NCI-H2029 (cell line): ENCODE measurements at places on chromosomes 13 and 19.

DNA sequence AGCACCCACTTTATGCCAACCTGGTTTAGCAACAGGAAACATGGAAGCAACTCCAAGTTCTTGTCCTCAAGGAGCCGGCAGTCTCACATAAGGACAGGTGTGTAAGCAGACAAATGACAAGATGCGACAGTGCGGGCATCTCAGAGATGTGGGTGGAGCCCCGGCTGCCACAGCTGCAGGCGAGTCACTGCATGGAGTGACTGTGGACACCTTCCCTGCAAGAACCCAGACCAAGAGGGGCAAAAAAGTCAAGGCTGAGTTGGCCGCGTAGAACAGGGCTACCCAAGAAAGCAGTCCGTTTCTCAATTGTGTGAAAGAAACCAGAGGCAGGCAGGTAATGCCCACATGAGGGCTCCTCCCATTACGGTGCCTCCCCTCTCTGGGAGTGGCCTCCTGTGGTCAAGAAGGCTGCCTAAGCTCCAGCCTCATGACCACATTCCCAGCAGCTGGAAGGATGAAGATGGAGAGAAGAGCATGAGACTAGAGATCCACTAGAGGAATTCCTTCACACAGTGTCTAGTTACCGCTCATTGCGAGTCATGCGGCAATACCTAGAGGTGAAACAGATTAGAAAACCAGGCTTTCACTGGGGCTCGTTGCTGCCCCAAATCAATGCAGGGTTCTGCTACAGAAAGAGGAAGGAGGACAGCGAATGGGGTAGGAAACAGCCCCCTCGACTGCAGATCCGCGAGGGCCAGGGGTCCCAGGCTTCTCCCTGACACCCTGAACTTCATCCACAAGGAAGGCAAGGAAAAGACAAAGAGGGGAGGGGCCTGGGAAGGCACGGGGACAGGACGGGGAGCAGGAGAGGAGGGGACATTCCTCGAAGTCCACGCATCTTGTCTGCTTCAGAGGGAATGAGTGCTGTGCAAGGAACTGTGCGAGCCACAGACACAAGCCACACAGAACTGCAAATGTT lies 80.2 kb downstream of the SPACA7 start:
- DNase-seq, result no peak

DNA sequence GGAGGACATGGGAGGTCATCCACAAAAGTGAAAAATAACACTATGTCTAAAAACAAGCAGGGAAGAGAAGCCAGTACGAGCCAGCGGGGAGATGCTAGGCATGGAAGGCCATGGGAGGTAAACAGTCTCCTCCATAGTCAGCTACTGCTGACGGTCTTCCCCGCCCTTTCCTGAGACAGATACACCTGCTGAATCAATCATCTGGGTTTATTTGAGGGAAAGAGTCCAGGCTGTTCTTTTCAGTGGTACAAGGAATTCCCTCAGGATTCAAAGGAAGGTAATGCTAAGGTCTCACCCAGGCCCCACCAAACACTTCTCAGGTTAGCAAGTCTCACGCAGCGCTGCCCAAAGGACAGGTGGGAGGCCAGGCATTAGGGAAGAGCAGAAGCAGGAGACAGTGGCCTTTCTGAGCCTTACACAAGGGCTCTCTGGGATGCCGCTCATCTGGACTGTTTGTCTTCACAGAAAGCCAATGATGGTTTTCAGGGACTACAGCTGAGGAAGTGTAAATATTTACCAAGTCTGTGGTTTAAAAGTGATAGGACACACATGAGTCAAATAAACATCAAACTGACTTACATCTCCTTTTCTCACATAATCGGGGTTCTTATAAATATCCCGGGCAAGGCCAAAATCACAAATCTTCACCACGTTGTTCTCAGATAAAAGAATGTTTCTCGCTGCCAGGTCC lies 173.9 kb downstream of the FLT1 start:
- DNase-seq, result peak; percentile 2

GRCh38 chr13:94956417-94957110 lies 244.2 kb upstream of the SOX21 start:
- DNase-seq, result no peak

DNA sequence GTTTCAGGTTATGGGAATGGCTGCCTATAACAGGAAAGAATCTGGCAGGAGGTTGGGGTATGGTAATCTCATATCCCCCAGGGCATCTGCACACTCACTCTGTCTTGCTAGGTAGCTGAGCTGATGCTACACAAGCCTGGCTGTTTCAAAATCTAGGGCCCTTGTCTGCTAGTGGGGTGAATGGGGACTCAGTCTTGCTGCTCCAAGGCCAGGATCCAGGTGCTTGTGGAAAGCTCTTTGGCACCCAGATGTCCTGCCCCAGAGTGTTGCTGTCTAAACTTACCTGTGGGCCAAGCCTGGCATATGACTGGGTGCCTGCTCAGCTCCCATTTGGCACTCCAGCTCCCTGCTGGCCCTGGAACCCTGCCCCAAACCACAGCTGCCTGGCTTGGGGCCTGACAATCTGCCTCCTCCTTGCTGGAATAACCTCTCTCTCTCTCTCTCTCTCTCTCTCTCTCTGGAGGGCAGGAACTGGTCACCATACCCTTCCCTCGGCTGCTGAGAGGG lies 158.1 kb upstream of the TSC22D1 start:
- DNase-seq, result peak; percentile 23

- DNase-seq, result no peak
Observed at GRCh38 chr13:44249431-44249836, 124.2 kb upstream of the SERP2 start.

- DNase-seq, result no peak
Observed at GRCh38 chr13:52713894-52714293, 25.7 kb downstream of the CNMD start.

GRCh38 chr13:47407808-47408207 lies 511.0 kb upstream of the HTR2A start:
- DNase-seq, result no peak

DNA sequence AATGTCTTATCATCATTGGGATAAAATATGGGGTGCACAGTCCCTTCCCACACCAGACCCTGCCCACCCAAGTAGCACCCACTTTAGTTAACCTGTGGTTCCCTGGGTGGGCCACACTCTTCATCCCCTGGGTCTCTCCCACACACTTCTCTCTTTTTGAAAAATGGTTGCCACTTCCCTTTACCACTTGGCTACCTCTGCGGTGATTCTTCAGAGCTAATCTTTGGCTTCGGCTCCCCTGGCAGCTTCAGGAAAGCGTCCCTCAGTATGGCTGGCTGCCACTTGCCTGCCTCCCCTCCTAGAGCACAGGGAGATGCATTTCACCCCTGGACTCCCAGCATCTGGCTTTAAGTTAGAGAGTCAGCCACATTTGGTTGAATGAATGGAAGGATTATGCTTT lies 18.2 kb downstream of the CCNA1 start:
- no peak for DNase-seq

- DNase-seq, result no peak
Observed at GRCh38 chr13:38952827-38953226, 37.8 kb downstream of the STOML3 start.

- no peak for DNase-seq
Observed at GRCh38 chr13:32142956-32143375, 111.4 kb downstream of the FRY start.

DNA sequence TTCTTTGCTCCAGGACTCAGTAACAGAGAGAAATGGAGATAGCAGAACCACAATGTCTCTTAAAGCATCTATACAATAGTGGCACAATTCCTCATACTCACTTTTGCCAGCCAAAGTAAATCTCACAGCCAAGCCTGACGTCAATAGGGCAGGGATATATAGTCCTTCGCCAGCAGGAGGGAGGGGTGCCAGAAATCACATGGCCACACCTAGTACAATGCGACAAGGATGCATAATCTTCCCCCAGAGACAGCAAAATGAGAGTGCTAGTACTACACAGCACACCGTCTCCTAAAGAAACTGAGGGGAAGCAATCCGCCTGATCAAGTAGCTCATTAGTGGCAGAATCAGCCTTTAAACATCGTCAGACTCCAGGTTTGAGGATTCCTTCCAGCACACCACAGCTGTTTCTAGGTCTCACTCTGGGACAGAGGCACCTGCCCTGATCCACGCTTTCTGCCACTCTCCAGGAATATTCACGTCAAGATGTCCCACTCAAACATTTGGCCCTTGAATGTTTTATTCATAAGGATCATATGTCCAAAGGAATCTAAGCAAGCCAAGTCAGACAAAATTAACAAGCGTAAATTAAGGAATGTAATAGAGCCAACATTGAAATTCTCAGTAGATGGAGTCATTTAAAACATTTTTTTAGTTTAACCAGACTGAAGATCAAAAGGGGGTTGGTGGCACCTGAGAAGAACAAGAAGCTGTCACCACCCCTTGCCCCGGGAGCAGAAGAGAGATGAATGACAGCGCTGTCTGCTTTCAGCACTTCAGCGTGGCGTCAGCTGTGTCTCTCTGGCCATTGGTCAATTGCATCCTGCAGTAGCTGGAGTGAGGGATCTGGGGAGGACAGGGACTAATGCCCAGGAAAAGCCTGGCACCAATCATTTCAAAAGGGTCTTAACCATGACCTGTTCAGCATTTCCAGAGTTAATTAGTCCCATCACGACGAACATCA lies 63.5 kb upstream of the SERP2 start:
- DNase-seq, result peak; percentile 53

DNA sequence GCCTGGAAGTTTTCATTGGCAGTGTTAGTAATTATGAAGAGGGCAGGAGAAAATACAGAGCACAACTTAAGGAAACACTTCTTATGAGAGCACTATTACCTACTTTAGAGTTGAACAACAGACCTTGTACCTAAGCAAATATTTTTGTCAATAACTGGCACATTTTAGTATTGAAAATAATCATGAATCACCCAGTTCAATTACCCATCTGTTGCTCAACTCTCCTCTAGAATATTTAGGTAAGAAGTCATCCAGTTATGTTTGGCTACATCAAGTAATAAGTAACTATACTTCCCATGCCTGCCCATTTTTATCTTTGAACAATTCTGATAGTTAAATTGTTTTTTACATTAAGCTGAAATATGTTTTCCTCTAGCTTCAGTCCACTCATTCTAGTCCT lies 893.4 kb downstream of the DIAPH3 start:
- no peak for DNase-seq

- DNase-seq, result no peak
Observed at GRCh38 chr13:89988206-89988605, 1359.3 kb upstream of the MIR17HG start.

- DNase-seq, result peak; percentile 60
Observed at GRCh38 chr19:34220472-34221063, 33.8 kb upstream of the GARRE1 start.

DNA sequence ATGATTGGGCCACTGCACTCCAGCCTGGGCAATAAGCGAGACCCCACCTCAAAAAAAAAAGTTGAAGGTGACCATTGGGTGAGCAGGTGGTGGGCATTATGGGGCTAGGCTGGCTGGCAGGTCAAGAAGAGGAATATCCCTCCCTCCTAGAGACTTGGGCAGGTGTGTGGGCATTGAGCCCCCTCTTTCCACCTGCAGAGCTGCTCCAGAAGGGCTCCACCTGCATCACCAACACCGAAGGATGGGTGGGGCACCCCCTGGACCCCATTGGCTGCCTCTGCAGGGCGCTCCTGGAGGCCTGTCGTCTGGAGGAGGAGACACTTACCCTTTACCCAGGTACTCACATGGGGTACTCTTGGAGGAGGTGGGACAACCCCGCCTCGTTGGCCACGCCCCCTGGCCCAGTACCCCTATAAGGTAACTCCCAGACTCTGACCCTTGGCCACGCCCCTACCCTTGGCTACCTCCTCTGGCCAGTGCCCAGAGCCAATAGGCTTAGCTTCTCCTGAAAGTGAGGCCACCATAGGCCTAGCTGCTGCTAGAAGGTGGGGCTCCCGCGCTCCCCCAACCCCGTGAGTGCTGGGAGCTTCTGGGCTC lies 21.9 kb downstream of the ZSWIM4 start:
- peak; percentile 93 for DNase-seq

GRCh38 chr13:112898621-112899280 lies 70.3 kb upstream of the MCF2L start:
- no peak for DNase-seq

- no peak for DNase-seq
Observed at GRCh38 chr19:41233748-41234240, 14.8 kb downstream of the AXL start.

- no peak for DNase-seq
Observed at GRCh38 chr13:96821381-96821780, 172.9 kb downstream of the OXGR1 start.

DNA sequence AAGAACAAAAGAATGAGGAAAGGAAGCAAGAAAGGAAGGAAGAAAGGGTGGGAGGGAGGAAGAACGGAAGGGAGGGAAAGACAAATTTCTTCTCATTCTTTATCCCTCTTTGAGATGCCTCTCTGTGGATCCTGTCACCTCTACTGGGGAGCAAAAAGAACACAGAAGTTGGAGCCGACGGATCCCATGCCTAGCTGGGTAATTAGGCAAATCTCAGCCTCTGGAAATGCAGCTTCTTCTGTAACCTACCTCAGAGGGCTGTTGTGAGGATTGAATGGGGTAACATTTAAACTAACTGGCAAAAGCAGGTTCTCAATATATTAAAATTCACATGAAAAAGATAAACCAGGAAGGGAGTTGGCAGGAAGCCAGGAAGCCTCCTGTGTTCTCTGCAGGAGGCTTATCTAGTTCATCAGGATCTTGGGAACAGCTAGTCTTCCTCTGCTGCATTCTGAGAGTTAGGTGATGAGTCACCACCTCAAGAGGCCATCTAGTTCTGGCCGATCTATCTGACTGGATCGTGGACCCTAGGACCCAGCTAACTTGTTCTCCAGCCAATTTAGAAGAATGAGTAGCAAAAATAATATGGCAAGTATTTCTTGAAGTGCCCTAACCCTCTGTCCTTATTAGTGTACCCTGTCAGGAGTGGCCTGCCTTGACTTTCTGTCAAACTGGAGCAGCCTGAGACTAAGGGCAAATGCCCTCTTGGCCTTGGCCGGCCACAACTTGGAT lies 15.2 kb upstream of the CPB2 start:
- DNase-seq, result no peak

GRCh38 chr13:113018676-113019465 lies 49.9 kb downstream of the MCF2L start:
- no peak for DNase-seq

DNA sequence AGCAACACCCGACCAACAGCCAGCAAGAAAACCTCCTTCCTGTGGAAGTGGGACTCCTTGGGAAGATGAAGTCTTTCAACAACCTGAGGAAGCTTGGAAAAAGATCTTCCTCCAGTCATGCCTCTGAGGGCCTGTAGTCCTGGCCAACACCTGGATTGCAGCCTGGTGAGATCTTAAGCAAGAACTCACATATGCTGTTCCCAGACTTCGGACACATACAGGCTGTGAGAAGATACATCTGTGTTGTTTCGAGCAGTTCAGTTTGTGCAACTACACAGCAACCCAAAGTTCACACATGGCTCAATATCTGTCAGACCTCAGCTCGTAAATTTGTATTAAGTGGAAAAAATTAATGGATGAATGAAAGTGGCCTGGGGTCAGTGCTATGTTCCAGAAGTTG lies 65.1 kb upstream of the UBAC2 start:
- no peak for DNase-seq

GRCh38 chr19:35657904-35658700 lies 8.2 kb upstream of the UPK1A start:
- no peak for DNase-seq

GRCh38 chr13:51802631-51803418 lies 1.1 kb downstream of the DHRS12 start:
- DNase-seq, result no peak

- no peak for DNase-seq
Observed at GRCh38 chr13:110938662-110939421, 24.0 kb upstream of the ANKRD10 start.
